ENCODE measurements at places on chromosomes 16 and 17. TPM values are rescaled to one million over a fixed set of nuclear protein-coding genes. Genes with fewer than 3 reads are reported as not detected.

The COIL gene
- total RNA-seq = 18.2 TPM

The KRT36 gene
- 0.22 TPM for total RNA-seq

The MT3 gene
- total RNA-seq = not detected

The ENPP7 gene
- not detected for total RNA-seq

The MYLK3 gene
- total RNA-seq = 0.14 TPM

The ARHGAP44 gene
- total RNA-seq = 0.44 TPM

The TMEM98 gene
- total RNA-seq = 98.1 TPM

The TERB1 gene
- not detected for total RNA-seq

The SGCA gene
- total RNA-seq = 5.5 TPM

The UTS2R gene
- not detected for total RNA-seq

The GPRC5B gene
- total RNA-seq = 11.2 TPM

The PITPNM3 gene
- total RNA-seq = 0.43 TPM

The SLC47A1 gene
- total RNA-seq = 0.14 TPM

The ODF4 gene
- total RNA-seq = not detected

The SDK2 gene
- under 0.01 TPM for total RNA-seq

The TVP23A gene
- total RNA-seq = not detected

The ITGA2B gene
- under 0.01 TPM for total RNA-seq

The KRT14 gene
- 1.0 TPM for total RNA-seq

The LRRC75A gene
- total RNA-seq = 0.72 TPM

The HAS3 gene
- under 0.01 TPM for total RNA-seq

The MILR1 gene
- total RNA-seq = 10.7 TPM

The TNFRSF17 gene
- not detected for total RNA-seq

The CDH3 gene
- total RNA-seq = 0.29 TPM

The CCL8 gene
- not detected for total RNA-seq

The KCTD19 gene
- total RNA-seq = under 0.01 TPM

The UBB gene
- 2,519 TPM for total RNA-seq

The MYH11 gene
- under 0.01 TPM for total RNA-seq

The HOXB1 gene
- not detected for total RNA-seq

The TBX6 gene
- total RNA-seq = 0.14 TPM

The KRTAP4-4 gene
- not detected for total RNA-seq

The ABCA10 gene
- 2.2 TPM for total RNA-seq

The SMIM36 gene
- total RNA-seq = not detected

The CPHXL2 gene
- total RNA-seq = not detected

The MSI2 gene
- total RNA-seq = 26.8 TPM

The EVPL gene
- total RNA-seq = not detected

The EVPLL gene
- total RNA-seq = not detected

The WNT9B gene
- not detected for total RNA-seq

The DPEP1 gene
- total RNA-seq = 0.88 TPM

The KLHL10 gene
- not detected for total RNA-seq

The P2RX5 gene
- 2.0 TPM for total RNA-seq

The CES2 gene
- total RNA-seq = 38.7 TPM

The TUBB3 gene
- 360 TPM for total RNA-seq

The PRCD gene
- 4.3 TPM for total RNA-seq

The FGF11 gene
- total RNA-seq = 0.44 TPM

The PIMREG gene
- 24.6 TPM for total RNA-seq

The GPR179 gene
- not detected for total RNA-seq

The ICAM2 gene
- total RNA-seq = 2.4 TPM

The TEX19 gene
- not detected for total RNA-seq

The CCL4 gene
- not detected for total RNA-seq

The HSPB9 gene
- not detected for total RNA-seq

All from placental pericyte (primary cell).